ENCODE measurements at places on chromosomes 13 and 19.

DNA sequence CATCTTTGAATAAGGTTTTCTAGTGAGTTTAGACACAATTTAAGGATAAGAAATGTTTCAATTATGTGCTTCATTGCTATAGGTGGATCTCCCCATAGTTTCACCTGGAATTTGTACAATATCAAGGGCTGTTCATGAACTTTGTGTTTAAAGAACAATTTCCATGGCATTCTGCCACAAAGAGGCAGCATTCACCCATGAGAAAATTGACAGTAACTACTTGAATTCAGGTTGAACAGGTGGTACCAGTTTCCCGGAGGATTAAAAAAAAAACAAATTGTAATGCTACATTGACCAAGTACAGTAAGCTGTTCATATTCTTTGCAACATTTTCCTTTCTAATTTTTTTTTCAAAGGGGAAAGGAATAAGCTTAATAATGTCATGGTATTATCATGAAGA, 9.1 kb downstream of the SLITRK5 start:
- DNase-seq, result no peak

GRCh38 chr13:80118506-80118905, 222.4 kb downstream of the SPRY2 start:
- no peak for DNase-seq

GRCh38 chr13:69857183-69857821, 250.3 kb upstream of the ATXN8OS start:
- no peak for DNase-seq

DNA sequence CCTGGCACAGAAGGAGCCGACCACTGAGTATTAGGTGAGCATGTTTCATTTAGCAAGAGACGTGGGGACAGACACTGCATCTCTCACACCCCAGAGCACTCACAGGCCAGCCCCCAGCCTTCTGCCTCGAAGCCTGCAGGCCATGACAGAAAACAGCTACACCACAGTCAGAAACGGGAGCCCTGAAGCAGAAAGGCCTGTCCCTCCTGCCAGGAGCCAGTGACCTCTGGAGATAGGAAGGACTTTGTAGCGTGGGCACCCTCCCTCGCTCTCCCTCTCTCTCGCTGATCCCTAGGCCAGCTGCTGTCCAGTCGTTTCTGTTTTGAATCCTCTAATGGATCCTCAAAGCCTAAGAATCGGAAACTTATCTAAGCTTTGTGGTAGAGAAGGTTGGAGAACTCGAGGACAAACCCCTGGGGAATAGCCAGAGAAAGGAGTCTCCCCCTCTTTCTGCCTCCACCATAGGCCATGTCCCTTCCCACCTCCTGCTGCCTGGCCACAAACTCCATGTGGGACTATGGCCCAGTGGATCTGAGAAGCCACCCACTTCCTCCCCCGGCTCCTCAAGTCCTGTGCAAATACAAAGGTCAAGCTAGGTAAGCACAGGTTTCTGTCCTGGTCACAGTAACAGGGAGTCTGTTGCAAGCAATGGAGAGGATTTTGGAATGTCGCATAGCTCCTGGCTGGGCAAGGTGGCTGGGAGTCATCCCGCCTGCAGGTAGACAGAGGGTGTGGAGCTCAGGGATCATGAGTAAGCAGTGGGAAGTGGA, 95.1 kb downstream of the NUFIP1 start:
- no peak for DNase-seq

DNA sequence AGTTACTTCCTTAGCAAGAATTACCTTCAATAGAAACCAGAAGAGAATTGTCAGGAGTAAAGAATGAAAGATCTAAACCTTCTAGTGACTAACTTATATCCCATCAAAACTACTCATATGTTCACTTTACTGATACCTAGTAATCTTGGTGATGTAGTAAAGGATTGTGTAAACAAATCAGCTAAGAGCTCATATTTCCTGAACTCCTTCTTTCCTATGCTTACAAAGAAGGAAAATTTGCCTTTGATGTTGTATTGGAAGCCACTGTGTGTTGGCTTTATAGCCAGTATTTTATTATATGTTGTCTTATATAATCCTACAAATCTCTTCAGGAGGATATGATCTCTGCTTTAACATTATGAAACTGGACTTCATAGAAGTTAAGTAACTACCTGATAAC, 671.0 kb downstream of the PCDH9 start:
- DNase-seq, result no peak

GRCh38 chr13:113548171-113548641, 36.3 kb upstream of the TFDP1 start:
- no peak for DNase-seq

- DNase-seq, result no peak
Observed at GRCh38 chr13:18951412-18951811, 230.2 kb downstream of the TUBA3C start.

DNA sequence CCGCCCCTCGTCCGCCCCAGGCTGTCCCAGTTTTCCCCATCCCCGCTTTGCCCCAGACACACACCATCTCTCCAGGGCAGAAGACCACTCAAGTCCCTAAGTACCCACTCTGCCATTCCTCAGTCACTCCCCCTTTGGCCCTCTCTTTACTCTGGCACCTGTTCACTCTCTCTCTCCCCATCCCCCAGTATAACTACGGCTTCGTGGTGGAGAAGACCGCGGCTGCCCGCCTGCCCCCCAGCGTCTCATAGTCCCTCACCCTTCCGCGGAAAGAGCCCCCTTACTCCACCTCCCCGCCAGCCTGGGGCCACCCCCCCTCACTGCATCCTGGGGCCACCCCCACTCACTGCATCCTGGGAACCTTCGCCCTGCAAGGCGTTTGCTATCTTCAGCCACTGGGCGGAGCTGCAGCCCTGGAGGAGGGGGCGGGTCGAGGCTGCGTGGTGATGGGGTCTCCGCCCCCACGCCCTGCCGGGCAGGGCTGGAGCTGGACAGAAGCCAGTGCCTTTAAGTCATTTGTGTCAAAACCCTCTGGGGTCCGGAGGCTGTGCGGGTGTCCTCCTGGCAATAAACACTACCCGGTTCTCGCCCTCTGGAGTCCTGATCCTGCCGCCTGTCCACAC, 5.0 kb downstream of the MVB12A start:
- no peak for DNase-seq

All from stimulated activated CD8-positive, alpha-beta memory T cell treated with anti-CD3 and anti-CD28 coated beads, Interleukin-15, amount 100 ng/mL, for 4 hours (primary cell).